ENCODE measurements at places on chromosomes 11 and 22.

DNA sequence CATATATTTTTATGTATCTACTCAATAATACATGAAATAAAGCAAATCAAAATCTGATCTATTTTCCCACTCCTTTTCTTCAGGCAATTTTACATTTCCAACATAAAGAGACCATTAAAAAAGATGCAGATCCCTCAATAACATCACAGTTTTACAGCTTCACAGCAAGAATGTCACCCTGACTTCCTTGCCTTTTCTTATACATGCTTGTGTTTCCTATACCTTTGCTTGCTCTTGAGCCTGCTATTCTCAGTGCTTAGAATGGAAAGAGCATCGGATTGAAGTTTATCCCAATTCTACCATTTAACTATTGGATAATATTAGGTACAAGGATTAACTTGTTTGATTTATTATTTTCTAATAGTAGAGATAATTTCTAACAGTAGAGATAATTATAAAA is 176.7 kb downstream of the CNTN5 start:
- no peak for DNase-seq

DNA sequence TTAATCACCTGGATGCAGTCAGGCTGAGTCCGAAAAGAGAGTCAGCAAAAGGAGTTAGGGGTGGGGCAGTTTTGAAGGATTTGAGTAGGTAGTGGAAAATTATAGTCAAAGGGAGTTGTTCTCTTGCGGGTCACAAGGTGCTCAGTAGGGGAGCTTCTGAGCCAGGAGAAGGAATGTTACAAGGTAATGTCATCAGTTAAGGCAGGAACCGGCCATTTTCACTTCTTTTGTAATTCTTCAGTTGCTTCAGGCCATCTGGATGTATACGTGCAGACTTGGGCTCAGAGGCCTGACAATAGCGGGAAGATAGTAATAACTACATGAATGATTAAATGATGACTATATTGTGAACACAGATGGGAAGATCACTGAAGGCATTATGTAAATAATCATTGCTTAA is 6.2 kb downstream of the SC5D start:
- DNase-seq = no peak

GRCh38 chr11:44797886-44798606 is 71.3 kb downstream of the TSPAN18 start:
- no peak for DNase-seq

- DNase-seq = no peak
These were observed 8.2 kb downstream of the C1QTNF6 start for GRCh38 chr22:37179622-37180420.

DNA sequence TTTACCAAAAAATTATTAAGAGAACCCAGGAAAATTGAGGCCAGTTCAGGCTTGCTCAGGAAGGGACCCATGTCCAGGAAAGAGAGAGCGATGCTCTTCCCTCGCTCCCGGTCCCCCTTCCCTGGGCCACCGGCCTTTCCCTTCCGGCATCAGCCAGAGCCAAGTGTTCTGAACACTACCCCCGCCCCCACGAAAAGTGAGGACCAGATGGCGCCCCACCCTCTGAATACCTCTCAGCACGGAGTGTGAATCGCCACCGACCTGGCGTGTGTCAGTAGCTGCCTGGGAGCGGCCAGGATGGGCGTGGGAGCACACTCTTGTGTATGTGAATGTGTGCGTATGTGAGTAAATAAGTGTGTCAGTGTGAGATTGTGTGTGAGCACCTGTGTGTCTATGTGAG is 20.2 kb downstream of the RPS6KA4 start:
- DNase-seq = no peak

- no peak for DNase-seq
These were observed 7.6 kb upstream of the FTH1 start for GRCh38 chr11:61974766-61975631.

DNA sequence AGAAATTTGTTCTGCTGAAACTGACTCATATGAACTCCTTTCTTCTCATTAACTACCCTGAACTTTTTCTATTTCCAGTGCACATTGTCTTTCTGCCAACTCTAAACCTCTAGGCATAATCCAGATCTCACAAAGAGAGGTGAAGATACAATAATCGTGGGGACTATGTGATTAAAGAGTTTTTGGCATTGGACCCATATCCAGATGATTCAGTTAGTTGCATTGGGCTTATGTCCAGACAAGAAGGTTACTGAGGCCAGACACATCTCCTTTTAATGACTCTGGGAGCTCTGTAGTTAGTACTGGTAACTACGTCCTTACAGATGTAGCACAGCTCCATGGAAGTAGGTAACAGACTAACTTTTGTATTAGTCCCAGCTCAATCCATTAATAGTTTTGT is 273.0 kb downstream of the CASP12 start:
- no peak for DNase-seq

All from activated T-helper 1 cell treated with anti-CD3 and anti-CD28 coated beads, Interleukin-2, amount 50 U/mL, for 16 hours (primary cell).